ENCODE measurements at places on chromosomes 3 and 15.

DNA sequence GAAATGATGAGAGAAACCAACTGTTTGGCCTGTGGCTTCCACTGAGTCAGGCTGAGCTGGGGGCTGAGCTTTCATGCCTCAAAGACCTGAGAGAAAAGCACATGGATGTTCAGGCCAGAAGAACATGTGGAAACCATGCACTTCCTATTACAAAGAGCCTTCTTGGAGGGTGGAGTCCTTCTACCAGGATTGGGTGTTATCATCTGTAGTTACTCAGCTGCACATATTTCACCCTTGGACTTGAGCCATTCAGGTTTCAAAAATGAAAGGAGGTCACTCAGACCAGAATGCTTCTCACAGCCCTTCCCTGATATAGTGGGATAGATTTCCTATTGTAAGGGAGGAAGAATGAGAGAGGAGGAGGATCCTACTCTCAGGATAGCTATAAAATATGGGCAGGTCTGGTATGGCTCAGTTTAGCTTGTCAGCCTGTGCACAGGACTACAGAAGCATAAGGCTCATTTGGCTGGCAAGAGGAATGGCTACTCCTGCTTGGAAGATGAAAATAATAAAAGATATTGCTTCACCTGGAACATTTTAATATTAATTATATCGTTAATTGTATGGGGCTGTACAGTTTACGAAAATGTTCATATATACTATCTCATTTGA lies 173.6 kb upstream of the TMC3 start:
- DNase-seq = no peak

- DNase-seq = no peak
These were observed 107.2 kb upstream of the CLSTN2 start for GRCh38 chr3:139827833-139828232.

DNA sequence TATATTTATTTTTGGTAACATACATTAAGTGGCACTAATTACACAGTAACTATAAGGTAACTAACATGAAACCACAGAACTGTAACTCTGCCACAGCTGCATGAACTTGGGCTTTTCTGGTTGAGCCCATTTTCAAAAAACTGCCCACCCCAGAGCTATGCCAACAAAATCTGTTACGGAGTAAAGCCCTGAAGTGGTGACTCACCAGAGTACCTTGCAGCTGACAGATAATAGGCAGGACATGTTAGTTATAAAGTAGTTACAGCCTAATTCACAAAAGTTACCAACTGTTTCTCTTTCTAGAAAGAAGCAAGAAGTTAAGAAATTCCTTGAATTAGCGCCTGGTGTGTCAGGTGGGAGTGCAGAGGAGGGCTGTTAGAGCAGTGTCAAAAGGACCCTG lies 1.5 kb upstream of the GPX1 start:
- DNase-seq = no peak

DNA sequence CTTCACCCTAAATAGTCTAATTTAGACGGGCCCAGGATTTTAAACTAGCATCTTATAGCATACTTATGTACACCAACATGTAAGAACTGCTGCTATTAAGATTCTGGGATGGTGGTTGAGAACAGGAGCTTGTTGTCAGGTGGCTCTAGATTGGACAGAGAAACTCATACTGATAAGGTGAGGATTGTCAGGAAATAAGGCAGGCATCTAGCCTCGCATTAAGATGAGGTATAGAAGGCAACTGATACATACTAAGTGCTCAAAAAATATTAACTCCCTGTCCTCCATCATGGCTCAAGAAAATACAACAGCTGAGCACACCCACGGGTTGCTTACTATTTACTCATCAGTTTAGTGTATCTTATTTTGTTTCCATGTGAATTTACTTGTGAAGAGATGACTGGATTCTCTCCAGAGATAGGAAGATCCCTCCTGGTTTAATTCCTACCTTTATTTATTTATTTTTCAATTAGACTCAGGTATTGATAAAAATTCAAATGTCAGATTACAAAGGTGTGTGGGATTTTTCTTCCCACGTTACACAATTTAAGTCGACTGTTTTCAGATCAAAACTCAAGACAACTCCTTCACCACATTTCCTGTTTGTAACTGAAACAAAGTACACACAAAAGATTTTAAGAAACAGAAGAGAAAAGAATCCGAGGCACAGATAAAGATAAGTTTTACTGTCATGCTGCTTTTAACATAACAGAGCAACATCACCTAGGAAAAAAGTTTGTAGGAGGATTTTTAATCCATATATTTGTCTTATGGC lies at the start of gene TRAT1:
Gene TRAT1 (plus strand): TSS at position 664 of the 775 bp plus-strand sequence. CDS start 142 bp downstream, outside the sequence.
- DNase-seq = no peak

DNA sequence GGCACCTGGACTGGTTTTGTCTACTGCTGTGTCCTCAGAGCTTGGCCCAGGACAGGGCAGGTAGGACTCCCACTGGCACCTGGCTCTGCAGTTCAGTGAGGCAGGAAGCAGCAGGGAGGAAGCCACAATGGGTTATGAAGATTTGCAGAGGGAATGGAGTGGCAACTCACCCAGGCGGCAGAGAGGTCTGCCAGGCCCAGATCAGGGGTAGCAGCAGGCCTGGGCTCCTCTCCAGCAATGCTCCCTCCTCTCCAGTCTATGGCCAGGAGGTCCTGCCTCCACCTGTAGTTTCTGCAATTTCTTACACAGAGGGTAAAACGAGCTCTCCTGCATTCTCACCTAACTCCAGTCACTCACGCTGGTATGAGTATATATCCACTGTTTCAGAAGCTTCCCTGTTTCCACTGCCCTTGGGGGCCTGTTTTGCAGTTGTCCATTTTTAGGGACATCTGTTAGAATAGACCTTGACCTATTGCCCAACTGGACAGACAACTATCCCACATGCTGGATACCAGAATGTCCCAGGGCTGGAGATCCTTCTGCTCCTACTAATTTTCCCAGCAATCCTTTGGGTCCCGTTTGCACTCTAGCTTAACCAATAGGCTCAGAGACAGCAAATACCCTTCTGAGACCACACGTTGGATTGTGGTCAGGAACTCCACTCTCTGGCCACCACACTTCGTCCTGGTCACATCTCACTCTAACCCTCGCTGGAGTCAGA lies 35.2 kb downstream of the HMCES start:
- no peak for DNase-seq

GRCh38 chr3:713006-713621 lies 379.7 kb upstream of the CNTN6 start:
- DNase-seq = no peak

DNA sequence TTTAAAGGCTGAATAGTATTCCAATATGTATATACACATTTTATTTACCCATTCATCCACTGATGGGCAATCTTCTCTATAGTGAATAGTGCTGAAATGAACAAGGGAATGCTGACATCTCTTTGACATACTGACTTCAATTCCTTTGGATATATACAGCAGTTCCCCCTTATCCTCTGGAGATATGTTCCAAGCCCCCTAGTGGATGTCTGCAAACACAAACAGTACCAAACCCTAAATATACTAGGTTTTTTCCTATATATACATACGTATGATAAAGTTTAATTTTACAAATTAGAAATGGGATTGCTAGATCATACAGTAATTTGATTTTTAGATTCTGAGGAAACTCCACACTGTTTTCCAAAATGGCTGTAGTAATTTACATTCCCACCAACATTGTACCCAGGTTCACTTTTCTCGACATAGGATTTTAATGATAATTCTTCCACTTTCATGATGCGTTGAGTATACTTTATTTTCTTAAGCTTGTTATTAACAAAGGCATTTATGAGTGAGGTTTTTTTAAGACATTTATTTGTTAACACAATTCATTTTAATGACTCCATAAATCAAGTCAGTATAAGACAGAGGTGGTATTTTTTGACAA lies 38.2 kb downstream of the VPS13C start:
- DNase-seq = no peak

- DNase-seq = no peak
These were observed 192.6 kb upstream of the MBNL1 start for GRCh38 chr3:152076148-152076547.

GRCh38 chr3:108420926-108421325 lies 89.5 kb downstream of the MYH15 start:
- DNase-seq = no peak

GRCh38 chr3:168973897-168974296 lies 689.6 kb downstream of the MECOM start:
- no peak for DNase-seq

GRCh38 chr15:78079298-78080087 lies 2.0 kb upstream of the TBC1D2B start:
- DNase-seq = no peak

GRCh38 chr3:122052968-122053367 lies 2.2 kb upstream of the CD86 start:
- no peak for DNase-seq
